ENCODE measurements at places on chromosomes 12 and 14. TPM values are rescaled to one million over a fixed set of nuclear protein-coding genes. Genes with fewer than 3 reads are reported as not detected.

DNA sequence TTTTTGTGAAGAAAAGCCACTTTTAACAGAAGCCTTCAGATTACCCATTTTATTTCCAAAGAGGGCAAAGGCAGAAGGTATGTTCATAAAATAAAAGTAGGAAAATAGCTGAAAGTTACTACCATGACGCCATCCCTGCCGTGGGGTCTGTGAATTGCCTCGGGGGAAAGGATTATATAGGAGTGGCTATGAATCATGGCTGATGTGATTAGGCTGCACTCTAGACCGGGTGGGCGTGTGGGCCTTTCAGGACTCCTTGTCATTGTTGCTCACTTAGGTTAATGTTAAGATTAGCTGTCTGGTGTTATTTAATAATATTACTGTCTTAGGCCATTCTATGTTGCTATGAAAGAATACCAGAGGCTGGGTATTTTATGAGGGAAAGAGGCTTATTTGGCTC, 195.5 kb downstream of the EGLN3 start:
- DNase-seq: no peak

Gene MYO1H
- total RNA-seq: not detected

DNA sequence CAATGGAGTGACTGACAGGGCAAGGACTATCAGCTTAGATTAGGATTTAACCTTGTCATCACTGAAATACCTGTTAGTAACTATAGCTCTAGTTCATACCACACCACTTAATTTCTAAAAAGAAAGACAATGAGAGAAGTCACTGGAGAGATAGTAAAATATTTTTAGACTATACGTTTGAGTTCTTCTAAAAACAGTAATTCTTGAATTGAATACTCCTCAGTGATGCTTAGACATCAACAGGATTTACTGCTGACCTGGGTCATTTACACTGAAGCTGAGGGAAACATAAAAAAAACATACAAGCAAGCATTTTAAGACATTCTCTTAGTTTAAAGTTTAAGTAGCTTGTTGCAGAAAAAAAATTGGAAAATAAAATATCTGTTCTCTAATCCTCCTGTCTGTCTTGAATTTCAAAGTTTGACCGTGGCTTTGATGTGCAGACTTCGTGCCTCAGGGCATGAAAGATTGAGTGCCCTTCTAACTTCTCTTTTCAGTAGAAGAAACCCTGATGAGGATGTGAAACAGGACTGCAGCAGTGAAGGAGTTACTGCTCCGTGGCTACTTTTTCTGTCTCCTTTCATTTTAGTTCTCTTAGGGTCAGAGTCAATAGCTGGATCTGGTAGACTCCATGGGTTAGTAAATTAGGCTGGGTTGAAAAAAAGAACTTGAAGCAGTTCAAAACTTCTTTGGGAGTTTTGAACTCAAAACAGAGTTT, 172.2 kb downstream of the PTPRO start:
- no peak for DNase-seq

Gene SIRT4
- total RNA-seq: 0.94 TPM

DNA sequence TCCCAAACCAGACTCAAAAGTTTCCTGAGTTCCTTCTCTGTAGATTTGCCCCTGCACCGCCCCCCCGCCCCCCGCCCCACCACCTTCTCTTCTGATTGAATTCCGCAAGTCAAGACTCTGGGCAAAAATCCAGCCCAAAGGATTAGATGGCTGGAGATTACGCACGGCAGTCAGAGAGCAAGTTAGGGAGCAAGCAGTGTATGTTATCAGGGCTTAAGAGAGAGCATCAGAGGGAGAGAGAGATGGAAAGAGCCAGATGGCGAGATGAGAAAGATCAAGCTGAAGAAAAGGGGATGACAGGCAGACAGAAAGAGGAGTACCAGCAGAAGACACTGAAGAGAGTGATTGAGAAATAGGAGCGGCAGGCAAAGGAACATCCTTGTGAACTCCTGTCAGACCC, 13.9 kb upstream of the ANKRD33 start:
- no peak for DNase-seq

- no peak for DNase-seq
Observed at GRCh38 chr14:85250414-85251189, 279.3 kb upstream of the FLRT2 start.

- no peak for DNase-seq
Observed at GRCh38 chr12:75478116-75478794, 2.3 kb upstream of the GLIPR1 start.

DNA sequence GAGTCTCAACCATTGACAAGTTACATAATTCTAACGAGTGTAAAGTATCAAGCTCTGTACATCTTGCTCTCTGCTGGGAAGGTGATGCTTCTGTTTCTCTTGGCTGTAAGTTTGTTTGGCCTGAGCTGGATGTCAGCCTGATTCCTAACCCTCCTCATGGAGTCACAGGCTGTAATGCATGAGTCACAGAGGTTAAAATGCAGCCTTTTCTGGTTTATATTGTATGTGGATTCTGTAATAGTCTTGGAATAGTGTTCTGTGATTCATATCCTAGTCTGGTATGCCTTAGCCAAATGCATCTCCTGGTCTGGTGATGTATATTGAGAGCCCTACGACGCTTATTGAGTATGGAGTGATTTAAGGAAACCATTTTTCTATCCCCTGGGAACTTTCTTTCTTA, 104.5 kb upstream of the FRMD6 start:
- DNase-seq: peak; percentile 64

- DNase-seq: no peak
Observed at GRCh38 chr12:98470469-98471082, 44.8 kb upstream of the TMPO start.

Gene VWF
- total RNA-seq: 115 TPM

- DNase-seq: no peak
Observed at GRCh38 chr12:26735249-26735639, 97.8 kb downstream of the ITPR2 start.

All from ovary (tissue), 10 donors.